Islet precursor cell (in vitro differentiated cells): ENCODE measurements at places on chromosomes 7 and 10.

DNA sequence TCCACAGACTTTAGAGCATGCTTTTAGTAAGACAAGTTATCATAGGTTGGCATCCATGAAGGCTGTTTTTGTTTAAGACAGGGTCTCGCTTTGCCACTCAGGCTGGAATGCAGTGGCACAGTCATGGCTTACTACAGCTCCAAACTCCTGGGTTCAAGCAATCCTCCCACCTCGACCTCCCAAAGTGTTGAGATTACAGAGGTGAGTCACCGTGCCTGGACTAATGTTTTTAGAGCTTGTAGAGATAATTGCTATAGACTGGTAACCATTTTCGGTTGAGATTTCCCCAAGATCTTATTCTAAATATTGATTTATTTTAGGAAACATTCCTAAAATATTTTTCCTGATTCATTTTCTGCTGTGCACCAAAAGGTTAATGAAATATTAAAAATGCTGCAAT lies 5.4 kb upstream of the ZNF398 start:
- DNase-seq: no peak

DNA sequence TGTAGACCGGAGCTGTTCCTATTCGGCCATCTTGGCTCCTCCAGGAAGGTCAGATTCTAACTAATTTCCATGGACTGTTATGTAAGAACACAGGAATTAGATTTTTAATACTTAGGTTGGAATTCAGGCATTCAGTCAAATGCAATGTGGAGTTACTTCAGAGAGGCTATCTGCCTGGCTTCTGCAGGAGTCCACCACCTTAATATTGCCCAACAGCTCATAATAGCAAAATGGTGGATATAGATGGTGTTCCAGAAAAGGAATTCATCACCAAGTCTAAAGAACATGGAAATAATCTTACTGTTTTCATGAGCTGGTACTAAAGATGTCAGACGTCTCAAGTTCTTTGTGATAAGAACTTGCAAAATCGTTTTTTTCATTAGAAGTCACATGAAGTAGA lies 39.5 kb downstream of the CRHR2 start:
- no peak for DNase-seq

GRCh38 chr7:74061840-74062539 lies 21.6 kb upstream of the LIMK1 start:
- DNase-seq: no peak

GRCh38 chr7:140640727-140641523 lies at the start of gene DENND2A:
TSS of gene DENND2A (minus strand) at chr7:140640813. CDS start at chr7:140602397, 38,416 bp downstream.
- peak; percentile 92 for DNase-seq

- no peak for DNase-seq
Observed at GRCh38 chr10:11004144-11005077, 13.3 kb upstream of the CELF2 start.

GRCh38 chr7:100418930-100419659 lies 9.4 kb downstream of the ZCWPW1 start:
- DNase-seq: no peak

GRCh38 chr10:72738486-72738885 lies 46.5 kb downstream of the MCU start:
- no peak for DNase-seq

DNA sequence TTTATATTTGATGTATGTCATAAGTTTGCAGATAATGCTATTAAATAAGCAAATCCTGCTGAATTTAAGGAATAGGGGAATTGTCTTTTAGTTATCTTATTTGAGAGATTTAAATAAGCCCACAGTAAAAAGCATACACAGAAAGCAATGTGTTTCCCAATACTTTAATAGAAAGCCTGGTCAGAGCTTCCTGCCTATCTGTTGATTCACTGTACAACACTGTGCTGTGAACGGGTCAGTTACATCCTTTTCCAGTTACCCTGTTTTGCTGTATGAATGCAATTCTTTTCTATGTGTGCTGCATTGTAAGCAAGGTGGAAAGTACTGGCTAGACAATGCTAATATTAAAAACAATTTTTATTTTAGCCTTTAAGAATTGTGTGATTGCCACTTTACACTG lies 81.2 kb downstream of the ANKRD7 start:
- DNase-seq: no peak

DNA sequence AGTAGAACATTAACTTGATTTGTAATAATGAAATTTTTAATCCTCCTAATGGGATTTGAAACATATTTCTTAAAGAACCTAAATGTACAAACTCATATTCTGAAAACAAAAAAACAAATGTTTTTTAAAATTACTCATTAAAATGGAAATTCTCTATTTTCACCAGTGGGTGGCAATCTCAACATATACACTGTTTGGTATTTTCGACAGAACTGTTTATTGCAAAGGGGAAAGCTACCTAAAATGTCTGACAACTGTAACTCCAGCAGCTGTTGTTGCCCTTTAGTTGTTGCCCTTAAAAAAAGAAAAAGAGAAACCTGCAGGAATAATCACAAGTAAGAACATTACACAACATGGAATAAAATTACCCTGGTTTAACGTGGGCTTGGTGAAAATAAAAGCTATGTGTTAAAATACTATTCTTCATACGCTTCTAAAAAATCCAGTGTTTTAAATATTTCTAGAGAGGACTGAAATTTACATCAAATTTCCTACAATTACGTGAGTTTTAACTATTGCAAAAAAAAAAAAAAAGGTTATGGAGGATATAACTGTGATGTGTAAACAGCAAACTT lies 54.5 kb downstream of the COL1A2 start:
- DNase-seq: no peak

DNA sequence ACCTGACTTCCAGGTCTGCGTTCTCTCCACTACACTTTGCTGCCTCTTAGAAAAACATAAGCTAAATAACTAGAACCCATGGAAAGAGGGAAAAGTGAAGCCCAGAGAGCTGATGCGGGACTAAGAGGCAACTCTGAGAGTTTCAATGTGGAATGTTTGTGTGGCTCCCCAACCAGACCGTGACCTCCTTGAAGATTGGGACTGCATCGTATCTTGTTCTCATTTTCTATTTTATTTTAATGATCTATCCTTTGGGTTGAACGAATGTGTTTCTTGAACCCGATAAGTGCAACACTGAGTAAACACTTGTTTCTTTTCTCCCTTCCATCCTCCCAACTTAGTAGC lies 77.4 kb downstream of the TPST1 start:
- no peak for DNase-seq

GRCh38 chr7:47877336-47877735 lies 70.9 kb downstream of the PKD1L1 start:
- no peak for DNase-seq

DNA sequence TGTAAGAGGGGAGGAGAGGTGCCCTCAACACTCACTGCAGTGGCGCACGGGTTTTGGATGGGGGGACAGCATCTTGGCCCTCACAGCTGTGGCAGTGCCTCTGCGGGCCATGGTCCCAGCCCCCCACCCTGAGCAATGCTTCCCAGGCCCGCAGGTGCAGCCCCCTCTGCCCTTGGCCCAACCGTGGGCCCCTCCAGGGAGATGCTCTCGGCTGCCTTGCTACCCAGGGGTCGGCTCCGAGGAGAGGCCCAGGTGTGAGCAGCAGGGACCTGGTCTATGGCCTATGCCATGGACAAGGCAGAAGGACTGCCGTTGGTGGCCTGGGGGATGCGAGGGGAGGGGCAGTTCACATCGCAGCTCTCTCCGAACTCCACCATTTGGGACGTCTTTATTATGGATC lies 159.2 kb downstream of the RNF216 start:
- no peak for DNase-seq

GRCh38 chr7:21357151-21358097 lies 70.5 kb upstream of the SP4 start:
- DNase-seq: no peak

GRCh38 chr7:1210321-1210978 lies 22.2 kb upstream of the UNCX start:
- DNase-seq: no peak

DNA sequence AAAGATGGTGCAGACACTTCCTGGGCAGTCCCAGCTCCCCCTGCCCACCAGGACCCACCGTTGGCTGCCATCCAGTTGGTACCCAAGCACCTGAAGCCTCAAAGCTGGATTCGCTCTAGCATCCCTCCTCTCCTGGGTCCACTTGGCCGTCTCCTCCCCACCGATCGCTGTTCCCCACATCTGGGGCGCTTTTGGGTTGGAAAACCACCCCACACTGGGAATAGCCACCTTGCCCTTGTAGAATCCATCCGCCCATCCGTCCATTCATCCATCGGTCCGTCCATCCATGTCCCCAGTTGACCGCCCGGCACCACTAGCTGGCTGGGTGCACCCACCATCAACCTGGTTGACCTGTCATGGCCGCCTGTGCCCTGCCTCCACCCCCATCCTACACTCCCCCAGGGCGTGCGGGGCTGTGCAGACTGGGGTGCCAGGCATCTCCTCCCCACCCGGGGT lies 14.5 kb upstream of the LIMK1 start:
- DNase-seq: no peak

GRCh38 chr7:15916681-15917380 lies 230.3 kb upstream of the MEOX2 start:
- no peak for DNase-seq

GRCh38 chr7:103993551-103993950 lies 4.1 kb upstream of the RELN start:
- no peak for DNase-seq

DNA sequence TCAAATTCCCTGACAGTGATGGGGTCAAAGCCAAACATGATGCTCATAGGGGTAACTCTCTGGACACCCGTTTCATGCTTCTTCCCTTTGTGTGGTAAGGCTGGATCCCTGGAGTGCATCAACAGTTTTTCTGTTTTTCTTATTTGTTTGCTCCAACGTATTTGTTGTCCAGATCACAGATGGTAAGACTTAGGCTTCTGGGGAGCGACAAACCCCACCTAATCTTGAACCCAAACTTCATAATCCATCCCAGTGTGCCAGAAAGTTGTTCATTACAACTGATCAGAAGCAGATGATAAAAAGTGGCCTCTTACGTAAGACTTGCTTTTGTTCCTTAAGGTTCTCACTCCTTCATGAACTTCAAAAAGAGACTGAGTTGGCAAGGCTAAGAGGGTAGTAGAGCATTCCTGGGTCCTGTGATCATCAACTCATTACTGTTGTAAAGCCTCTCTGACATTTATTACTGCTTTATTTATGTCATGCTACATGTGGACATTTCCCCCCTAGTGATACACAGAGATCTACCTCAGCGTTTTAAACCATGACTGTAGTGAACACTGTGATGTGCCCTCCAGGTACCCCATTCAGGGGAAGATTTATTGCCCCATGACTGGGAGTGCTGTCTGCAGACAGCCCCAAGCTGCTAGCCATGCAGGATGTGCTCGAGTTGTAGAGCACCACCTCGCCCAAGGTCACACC lies 125.6 kb downstream of the CCDC71L start:
- DNase-seq: no peak

- peak; percentile 83 for DNase-seq
Observed at GRCh38 chr7:105664816-105665525, 83.7 kb upstream of the EFCAB10 start.

DNA sequence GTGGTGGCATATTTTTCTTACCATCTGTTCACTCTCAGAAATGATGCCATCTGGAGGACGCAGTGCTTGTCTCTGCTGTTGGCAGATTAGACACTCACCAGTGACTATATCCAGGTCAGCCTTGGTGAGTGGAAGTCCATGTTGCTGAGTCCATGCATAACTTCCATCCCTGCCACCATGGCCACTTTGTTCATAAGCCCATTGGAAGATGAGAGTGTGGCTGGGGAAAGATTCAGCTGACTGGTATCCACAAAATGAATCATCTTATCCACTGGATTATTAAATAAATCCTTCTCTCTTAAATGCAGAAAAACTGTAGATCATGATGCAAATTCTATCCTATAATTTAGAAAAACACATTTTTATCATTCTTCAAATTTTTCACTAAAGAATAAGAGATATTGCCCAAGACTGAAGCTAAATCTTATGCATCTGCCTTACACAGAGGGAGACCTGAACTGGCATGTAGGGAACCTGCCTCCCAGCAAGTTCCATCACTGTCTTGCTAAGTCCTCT lies 726.9 kb downstream of the TNS3 start:
- DNase-seq: no peak

DNA sequence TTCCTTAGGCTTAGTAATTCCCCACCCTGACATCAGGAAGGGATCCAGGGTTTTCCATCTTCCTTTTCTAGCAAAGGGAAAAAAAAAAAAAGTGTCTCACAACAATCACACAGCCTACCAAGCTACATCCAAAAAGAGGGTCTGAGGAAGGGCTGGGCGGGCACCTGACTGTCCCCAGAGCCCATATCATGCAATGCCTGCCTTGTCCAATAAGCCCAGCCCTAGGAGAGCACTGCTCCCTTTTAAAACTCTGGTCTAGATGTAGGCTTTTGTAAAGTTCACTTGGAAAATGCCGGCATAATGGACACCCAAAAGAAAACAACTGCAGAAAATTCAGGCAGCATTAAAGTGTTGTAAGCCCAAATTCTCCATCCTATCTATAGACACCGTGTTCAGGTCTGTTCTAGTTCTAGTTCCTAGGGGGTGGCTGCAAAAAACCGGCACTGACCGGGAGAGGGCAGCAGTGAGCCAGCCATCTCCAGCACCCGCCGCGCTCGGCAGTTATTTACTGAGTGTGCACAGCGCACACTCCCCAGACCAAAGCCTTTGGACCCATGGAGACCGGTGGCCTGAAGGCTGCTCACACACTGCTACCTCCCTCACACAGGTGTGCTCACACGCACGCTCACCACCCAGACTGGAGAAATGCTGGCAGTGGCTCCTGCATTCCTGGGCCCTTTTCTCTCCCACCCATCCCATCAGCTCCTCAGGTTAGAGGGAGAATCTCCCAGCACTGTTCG lies 48.7 kb downstream of the PODXL start:
- peak; percentile 83 for DNase-seq

DNA sequence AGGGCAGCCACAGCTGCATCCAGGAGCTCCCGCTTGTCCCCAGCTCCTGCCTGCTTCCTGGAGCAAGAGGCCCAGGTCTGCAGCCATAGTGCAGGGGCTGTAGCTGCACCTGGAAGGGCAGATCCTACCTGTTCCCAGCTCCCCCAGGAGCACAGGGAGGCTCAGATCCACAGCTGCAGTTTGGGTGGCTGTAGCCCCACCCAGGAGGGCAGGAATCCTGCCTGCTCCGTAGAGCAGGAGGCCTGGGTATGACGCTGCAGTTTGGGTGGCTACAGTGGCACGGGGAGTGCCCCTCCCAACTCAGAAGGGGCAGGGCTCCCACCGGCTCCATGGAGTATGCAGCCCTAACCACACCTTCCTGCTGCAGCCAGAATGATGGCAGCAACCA lies 26.7 kb upstream of the CDCA7L start:
- peak; percentile 63 for DNase-seq

- no peak for DNase-seq
Observed at GRCh38 chr10:1048349-1048731, 579 bp downstream of the IDI1 start.

GRCh38 chr7:5248201-5248885 lies 34.4 kb upstream of the SLC29A4 start:
- DNase-seq: no peak

- no peak for DNase-seq
Observed at GRCh38 chr10:82335831-82336230, 460.8 kb downstream of the NRG3 start.

DNA sequence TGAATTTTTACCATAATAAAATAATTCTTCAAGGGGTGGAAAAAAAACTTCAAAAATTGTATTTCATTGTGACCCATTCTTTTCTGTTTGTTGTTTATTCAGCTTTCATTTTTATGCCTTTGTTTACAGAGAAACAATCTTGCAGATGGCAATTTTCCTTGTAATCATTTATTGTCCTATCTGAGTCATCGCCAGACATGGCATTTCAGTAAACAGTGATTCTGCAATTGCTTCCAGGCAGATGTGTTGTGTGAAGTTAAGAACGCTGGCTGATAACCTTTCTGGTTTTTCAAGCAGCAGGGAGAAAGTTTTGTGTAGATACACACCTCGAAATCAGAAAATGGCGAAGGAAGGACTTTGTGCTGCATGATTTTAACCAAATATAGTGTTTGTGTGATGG lies 80.7 kb upstream of the RPA3 start:
- peak; percentile 59 for DNase-seq
